ENCODE measurements at places on chromosomes 6 and 20.

GRCh38 chr6:99151634-99152346, 197.7 kb downstream of the FAXC start:
- no peak for DNase-seq

DNA sequence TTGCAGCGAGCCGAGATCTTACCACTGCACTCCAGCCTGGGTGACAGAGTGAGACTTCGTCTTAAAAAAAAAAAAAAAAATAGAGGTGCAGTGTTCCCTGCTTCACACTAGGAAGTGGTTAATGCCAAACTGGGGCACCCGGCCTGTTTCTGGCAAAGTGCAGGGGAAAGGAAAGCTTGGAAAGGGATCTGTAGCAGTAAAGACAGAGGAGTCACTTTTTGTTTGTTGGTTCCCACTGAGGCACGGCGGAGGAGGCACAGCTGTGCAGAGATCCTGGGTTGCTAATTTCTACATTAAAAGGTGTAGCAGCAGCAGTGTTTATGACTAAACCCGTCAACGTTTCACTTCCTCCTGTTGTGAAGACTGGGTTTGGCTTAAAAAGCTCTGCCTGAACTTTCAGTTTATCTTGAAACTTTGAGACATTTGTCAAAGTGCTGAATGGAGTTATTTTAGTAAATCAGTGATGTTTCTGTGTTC, 125.6 kb downstream of the CARMIL1 start:
- DNase-seq: peak; percentile 75

- no peak for DNase-seq
Measured at GRCh38 chr6:113451049-113451448, 406.1 kb upstream of the MARCKS start.

DNA sequence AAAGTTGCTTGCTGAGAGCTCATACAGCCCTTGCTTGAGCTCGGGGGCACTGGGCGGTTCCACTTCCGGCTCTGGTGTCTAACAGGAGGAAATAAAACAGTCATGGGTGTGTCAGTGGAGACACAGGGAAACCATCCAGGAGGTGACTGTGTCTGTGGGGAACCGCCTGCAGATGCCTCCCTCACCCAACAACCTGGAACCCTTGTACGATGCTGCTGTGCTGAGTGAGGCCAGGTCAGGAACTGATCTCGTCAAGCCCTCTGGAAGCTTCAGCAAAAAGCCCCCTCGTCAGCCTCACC, 15.5 kb downstream of the TXNDC5 start:
- no peak for DNase-seq

DNA sequence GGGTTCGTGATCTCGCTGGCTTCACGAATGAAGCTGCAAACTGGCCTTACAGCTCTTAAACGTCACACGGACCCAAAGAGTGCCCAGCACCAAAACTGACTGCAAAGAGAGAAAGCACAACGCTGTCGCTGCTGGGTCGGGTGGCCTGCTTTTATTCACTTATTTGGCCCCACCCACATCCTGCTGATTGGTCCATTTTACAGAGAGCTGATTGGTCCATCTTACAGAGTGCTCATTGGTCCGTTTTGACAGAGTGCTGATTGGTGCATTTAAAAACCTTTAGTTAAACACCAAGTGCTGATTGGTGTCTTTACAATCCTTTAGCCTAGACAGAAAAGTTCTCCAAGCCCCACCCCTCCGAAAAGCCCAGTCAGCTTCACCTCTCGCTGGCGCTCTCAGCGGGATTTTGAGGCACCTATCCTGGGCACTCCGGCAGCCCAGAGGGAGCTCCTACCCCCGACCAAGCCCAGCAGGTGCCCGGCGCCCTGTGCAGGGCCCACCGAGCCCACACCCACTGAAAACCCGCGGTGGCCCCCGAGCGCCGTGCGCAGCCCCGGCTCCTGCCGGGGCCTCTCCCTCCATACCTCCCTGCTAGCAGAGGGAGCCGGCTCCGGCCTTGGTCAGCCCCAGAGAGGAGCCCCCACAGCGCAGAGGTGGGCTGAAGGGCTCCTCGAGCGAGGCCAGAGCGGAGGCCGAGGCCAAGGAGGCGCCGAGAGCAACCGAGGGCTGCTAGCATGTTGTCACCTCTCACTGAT, 40.0 kb upstream of the SMAP1 start:
- no peak for DNase-seq

DNA sequence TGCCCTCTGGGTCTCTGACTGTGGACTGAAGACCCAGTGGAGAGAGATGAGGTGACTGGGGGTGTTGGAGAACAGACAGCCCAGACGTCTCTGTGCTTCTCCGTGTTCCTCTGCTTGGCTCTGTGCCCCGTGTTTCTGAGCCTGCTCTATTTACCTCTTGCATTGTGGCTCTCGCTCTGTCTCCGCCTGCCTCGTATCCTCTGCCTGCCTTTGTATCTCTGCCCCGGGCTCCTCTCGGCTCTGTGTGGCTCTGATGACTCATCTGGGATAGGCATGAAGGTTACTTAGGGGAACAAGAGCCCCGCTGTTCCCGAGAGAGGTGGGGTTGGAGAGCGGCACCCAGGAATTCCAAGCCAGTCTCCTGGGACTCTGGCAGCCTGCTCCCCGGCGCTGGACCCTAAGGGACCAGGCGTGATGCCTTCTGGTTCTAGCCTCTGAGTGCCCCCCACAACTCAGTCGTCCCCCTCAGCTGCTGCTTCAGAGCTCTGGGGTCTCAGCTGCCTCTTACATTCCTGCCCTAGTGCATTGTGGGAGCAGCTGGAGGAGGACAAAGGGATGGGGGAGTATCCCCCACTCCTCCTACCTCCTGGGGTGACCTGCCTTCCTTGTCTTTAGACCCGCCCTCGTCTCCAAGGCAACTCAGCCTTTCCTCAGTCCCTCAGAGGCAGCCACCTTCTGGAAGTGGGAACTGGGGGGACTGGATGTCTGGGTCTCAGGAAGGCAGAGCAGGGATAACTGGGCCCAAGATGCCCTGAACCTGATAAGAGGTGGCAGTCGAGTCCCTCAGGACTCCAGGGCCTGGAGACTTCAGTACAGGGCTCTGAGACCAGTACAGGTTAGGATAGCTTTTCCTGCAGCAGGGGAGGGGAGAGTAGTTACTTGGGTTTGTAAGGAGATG, 1.9 kb downstream of the DDR1 start:
- DNase-seq: peak; percentile 80

DNA sequence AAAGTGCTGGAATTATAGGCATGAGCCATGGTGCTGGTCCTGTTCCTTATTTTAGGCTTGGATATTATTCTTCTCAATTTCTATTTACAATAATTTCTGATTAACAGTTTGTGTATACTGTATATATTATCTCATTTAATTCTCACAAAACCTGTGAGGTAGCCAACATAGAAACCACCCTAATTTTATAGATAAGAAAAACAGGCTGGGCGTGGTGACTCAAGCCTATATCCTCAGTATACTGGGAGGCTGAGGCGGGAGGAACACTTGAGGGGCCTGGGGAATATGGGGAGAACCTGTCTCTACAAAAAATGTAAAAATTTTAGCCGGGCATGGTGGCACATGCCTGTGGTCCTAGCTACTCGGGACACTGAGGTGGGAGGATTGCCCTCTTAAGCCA, 3.8 kb upstream of the AFG1L start:
- no peak for DNase-seq

- DNase-seq: no peak
Measured at GRCh38 chr20:45765307-45765875, 26.3 kb downstream of the WFDC3 start.

GRCh38 chr6:148491638-148492251, 149.1 kb downstream of the SASH1 start:
- no peak for DNase-seq

- DNase-seq: no peak
Measured at GRCh38 chr6:43887906-43888683, 118.1 kb downstream of the VEGFA start.

DNA sequence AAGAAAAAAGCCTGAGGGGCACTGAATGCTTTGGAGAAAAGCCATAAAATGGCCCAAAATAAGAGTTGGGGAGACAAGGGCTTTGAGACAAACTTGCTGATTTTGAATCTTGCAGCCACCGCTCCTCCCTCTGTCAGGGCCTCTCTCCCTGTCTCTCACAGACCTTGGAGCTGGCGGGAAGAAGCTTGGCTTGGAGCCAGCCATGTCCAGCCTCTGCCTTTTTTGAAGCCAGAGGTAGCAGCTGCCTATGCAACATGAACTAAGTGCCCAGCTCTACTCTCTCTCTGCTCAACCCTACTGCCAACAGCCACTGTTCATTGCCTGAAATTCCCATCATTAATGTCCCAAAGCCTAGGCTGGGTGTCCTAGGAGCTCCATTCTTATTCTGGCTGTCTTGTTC, 63.7 kb upstream of the CTNNBL1 start:
- DNase-seq: no peak

DNA sequence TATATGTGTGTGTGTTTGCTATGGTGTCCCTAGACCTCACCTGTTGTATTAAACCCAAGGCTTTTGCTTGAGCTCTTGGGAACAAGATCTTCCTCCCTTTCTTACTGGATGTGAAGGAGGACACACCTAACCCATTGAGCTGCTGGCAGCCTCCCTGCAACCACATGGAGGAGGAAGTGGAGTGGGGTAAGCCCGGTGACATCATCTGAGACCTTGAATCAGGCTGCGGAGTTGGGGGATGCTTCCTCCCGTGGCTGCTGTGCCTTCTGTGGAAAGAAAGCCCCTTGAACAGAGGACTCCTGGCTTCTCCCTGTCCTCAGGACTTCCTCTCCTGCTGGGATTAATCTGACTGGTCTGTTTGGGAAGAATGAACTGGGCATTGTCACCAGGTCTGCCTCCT, 3.3 kb downstream of the CST11 start:
- no peak for DNase-seq

GRCh38 chr6:35091346-35092083, 49.6 kb downstream of the TCP11 start:
- DNase-seq: no peak

- DNase-seq: no peak
Measured at GRCh38 chr6:5813625-5814027, 193.1 kb downstream of the NRN1 start.

DNA sequence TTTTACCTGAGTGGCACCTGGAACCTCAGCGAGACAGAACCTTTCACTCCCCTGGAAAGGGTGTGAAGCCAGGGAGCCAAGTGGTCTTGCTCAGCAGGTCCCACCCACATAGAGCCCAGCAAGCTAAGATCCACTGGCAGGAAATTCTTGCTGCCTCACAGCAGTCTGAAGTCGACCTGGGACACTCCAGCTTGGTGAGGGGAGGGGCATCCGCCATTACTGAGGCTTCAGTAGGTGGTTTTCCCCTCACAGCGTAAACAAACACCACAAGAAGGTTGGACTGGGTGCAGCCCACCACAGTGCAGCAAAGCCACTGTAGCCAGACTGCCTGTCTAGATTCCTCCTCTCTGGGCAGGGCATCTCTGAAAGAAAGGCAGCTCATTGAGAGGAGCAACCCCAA, 134.7 kb upstream of the RSPO3 start:
- DNase-seq: no peak

DNA sequence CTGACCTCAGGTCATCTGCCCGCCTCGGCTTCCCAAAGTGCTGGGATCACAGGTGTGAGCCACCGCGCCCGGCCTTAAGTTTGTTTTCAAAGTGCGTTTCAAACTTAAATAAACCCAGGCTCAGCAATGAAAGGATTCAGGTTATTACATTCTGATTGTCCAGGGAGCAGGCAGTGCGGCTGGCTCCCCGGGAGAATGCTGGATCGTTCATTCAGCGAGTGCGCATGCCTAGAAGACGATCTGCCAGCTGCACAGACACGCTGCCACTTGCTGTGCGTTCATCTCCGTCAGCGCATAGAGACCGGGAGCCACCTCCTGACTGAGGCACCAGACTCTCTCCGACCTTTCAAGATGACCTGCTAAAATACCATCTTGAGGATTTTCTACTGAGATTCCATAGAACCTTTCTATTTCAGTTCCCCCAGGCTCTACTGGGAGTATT, 163.9 kb upstream of the ZNF217 start:
- DNase-seq: no peak

DNA sequence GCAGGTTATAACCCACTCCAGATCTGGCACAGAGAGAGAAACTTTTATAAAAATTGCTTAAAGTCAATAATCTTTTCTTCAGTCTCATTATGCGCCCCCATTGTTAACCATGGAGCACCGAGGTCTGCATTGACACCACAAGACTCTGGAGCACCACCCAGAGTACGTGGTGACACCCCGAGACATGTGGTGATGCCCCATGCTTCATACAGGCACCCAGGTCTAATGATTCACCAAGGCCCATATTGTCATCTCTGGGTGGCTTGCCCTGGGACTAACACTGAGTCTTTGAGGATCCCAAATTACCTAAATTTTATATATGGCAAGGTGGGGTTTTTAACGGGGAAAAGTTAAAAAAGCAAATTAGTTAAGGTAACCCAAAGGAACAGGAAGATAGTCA, 31.1 kb downstream of the CD109 start:
- no peak for DNase-seq

DNA sequence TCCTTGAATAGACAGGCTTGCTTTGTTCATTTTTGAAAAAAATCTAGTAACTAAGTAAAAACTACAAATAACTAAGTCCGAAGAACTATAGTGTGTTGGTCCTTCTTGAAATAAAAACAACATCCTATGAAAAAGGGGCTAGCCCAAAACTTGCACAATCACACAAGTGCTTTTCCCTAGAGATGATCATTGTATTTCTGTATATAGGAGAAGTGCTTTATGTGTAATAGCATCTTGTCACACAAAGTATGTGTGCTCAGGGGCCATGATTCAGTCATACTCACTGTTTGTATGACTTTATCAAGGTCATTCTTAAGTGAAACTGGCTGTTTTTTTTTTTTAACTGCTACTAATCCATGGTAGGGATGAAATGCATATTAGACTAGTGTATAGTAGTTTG, 179.8 kb downstream of the DTNBP1 start:
- DNase-seq: no peak

DNA sequence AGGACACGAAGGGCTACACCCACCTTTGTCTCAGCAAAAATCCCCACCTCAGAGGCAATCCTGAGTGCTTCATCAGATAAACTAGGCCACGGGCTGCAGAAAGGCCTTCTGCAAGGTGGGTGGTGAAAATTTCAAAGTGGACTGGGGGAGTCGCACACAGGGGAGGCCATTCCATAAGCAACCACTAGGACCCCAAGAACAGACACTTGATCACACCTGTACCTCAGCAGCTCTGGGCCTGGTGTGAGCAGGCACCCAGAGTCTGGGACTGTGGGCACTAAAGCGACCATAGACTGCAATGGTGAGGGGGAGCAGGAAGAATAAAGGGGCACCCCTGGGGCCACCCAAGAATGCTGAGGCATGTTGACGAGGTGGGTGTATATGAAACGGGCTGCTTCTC, 52.6 kb downstream of the SERAC1 start:
- no peak for DNase-seq

DNA sequence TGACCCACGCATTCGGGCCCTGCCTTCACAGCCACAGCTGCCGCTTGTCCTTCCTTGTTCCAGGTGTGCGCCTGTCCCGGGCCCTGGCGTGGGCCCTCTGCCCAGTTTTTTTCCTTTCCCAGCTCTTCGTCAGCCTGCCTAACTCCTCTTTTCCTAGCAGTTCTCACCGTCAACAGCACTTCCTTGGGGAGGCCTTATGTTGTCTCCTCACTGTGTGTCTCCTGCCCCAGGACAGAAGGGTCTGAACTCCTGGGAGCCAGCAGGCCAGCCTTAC, 71.8 kb downstream of the CDS2 start:
- no peak for DNase-seq
